Heart right ventricle (tissue), 16 donors: ENCODE measurements at places on chromosomes 7 and 10. TPM values are rescaled to one million over a fixed set of nuclear protein-coding genes. Genes with fewer than 3 reads are reported as not detected.

The FRMPD2 gene
- total RNA-seq, result 0.30 TPM

The SUN3 gene
- total RNA-seq, result not detected

The STK31 gene
- total RNA-seq, result 0.11 TPM

GRCh38 chr7:88399696-88400240 is 93.1 kb upstream of the STEAP4 start:
- DNase-seq, result no peak

- no peak for DNase-seq
Measured at GRCh38 chr7:78473571-78474301, 675.2 kb downstream of the PHTF2 start.

- peak; percentile 40 for DNase-seq
Measured at GRCh38 chr10:108465871-108466641, 1301.5 kb upstream of the SORCS1 start.

- DNase-seq, result no peak
Measured at GRCh38 chr10:184911-185310, 49.7 kb downstream of the ZMYND11 start.

- DNase-seq, result no peak
Measured at GRCh38 chr7:23299770-23300300, 696 bp downstream of the MALSU1 start.
